ENCODE measurements at places on chromosomes 3 and 15.

DNA sequence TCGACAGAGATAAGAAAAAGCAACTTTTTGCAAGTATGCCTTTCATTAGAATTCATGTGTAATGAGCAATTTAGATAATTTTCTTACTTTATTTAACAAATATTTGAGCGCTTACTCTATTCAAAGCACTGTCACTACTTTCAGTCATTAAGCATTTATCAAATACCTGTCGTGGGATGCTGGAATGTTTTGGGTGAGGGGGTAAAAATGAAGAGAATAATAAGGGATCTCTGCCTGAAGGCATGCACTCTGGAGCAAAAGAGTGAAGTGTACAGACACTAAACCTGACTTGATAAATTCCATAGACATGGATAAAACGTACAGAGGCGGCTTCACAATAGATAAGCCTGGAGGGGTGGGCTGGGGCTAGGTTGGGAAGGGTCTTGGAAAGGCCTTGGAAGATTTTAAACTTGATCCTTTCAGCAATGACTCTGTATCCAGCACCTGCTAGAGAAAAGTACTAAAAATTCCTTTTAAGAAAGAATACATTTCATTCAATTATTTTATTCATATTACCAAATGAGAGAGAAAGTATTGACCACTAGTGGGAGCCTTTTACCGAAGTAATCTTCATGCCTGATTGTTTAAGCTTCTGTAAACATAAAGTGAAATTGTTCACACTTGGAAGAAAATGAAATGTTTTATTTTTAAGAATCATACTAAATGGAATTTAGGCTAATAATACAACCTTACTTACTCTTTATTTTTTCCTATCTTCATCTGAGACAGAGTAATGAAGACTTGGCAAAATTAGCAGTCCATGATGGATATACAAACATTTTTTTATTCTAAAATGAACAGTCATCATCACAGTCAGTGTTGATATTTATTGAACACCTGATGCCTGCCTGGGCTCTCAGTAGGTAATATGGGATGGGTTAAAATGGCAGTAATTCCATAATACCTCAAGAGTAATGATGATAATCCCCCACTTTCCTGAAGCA is 113.2 kb downstream of the PPP2R3A start:
- no peak for DNase-seq

GRCh38 chr3:156307704-156308103 is 187.3 kb downstream of the KCNAB1 start:
- no peak for DNase-seq

GRCh38 chr3:165434516-165434915 is 238.3 kb upstream of the SLITRK3 start:
- no peak for DNase-seq

- DNase-seq: no peak
These were observed 9.1 kb upstream of the ZBTB20 start for GRCh38 chr3:115156046-115156654.

DNA sequence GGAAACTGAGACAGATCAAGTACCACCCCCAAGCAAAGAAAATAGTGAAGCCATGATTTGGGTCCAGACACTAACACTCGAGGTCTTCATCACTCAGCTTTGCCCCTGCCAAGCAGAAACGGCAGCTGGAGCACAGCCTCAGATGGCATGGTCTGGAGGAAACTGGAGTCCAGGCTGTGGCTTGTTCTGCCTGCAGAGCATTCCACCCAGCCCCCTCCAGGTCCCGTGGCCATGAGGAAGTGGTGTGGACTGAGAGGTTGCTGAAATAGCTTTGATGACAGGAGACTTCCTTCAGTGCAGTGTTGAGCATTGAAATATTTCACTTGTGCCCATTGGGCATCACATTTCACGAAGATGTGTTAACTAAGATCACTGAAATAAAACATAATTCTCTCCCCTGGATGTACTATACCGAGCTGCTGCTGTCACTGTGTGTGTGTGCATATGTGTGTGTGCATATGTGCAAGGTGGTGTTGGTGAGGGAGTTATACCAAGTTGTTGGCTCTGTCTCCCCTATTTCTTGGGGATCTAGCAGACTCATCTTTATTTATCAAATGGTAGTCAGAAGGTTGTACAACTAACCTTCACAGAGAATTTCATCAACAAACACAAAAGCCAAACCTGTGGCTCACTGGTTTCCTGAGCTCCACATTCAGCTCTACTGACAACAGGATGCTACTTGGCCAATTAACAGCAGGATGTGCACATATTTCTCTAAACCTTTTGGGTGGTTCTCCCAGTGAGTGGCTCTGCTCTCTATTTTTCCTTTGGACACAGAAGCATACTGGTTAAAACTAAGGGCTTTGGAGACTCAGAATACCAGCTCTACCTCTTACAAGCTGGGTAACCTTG is 660.1 kb upstream of the CFAP20DC start:
- no peak for DNase-seq

GRCh38 chr3:64880916-64881315 is 193.1 kb upstream of the ADAMTS9 start:
- no peak for DNase-seq

- no peak for DNase-seq
These were observed 2.1 kb downstream of the ISL2 start for GRCh38 chr15:76338486-76339304.

- no peak for DNase-seq
These were observed 135.8 kb upstream of the ANKRD28 start for GRCh38 chr3:15933439-15934139.

- no peak for DNase-seq
These were observed 1.8 kb downstream of the GASK1A start for GRCh38 chr3:42980909-42981308.

- DNase-seq: no peak
These were observed 7.2 kb upstream of the PLCL2 start for GRCh38 chr3:16877505-16877904.

- DNase-seq: no peak
These were observed 11.1 kb downstream of the SIAH2 start for GRCh38 chr3:150751781-150752263.

- no peak for DNase-seq
These were observed 14.9 kb downstream of the CHST2 start for GRCh38 chr3:143134471-143134870.

DNA sequence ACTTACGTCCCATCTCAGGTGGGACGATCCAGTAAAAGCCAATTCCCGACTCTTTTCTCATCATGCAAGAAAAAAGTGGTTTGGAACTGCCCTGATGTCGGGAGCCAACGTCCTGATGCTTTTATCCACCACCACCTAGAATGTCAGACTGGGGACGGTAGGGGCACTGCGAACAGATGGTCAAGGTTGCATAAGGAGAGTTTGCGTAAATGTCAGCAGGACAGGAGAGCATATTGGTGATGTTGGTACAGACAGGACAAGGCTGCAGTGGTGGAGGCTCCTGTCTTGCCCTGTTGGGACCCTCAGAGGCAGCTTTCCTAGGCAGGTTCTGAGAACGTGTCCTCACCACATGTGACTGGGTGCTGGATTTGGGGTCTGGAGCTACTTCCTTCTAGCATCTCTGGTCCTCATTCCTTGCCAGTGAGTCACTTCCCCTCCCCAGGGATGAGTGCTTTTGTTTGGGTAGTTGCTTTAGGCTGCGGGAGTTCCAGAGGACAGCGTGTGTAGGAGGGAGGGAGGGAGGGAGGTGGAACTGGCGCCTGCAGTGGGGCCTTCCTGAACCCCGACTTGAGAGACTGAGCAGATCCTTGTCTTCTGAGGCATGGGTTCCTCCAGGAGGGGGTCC is 21.0 kb downstream of the THSD4 start:
- DNase-seq: no peak

DNA sequence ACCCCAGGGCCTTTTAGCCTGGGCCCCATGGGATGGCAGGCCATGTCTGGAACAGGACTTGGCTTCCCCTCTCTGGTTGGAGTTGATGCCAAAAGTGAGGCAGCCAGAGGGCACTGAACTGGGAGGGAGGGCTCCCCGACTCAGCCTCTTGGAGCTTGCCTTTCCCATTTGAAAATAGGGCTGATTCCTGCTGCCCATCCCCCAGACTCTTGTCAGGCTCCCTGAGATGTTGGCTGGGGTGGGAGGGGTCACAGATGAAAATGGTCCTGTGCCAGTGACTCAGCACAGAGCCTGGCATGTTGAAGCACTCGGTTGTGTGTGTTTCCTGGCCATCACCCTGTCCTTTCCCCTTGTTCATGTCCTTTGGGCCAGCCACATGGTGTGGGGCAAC is 6.6 kb downstream of the PPCDC start:
- no peak for DNase-seq

DNA sequence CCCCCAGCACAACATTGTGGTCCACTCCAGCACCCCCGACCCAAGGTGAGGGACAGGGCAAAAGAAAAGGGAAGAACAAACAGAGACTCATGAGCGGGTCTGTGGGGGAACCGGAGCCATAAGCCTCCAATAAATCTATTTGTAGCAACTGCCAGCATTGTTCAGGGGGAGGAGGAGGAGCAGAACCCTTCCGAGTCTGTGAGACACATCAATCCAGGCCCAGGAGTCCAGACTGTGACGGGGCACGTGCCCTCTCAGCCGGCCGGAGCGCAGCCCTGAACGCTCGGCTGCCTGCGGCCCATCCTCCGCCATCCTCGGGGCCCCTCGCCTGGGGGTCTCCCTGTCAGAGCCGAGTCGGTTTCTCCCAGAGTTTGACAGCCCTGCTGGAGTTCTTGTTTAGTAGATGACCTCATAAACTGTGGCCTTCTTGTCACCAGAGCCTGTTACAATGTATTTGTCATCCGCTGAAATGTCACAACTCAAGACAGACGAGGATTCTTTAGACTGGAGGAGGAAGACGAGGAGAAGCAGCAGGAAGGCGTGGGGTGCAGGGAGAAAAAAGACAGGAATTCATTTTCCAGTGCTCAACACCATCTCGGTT is 47.9 kb downstream of the TLE3 start:
- DNase-seq: no peak

DNA sequence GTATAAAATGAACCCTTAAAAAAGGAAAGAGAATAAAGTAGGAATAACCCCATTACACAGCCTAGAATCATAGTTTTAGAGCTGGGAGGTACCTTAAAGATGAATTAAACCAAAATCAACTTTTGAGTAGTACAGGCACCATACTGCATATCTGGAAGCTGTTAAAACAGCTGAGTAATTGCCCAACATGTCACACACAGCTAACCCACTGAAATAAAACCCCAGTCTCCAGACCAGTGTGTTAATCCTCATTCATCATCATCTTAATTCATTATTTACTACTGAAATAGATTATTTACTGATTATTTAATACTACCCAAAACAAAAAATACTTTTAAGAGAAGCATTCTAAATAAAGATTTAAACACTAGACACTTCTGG is 52.8 kb downstream of the GPR160 start:
- no peak for DNase-seq

DNA sequence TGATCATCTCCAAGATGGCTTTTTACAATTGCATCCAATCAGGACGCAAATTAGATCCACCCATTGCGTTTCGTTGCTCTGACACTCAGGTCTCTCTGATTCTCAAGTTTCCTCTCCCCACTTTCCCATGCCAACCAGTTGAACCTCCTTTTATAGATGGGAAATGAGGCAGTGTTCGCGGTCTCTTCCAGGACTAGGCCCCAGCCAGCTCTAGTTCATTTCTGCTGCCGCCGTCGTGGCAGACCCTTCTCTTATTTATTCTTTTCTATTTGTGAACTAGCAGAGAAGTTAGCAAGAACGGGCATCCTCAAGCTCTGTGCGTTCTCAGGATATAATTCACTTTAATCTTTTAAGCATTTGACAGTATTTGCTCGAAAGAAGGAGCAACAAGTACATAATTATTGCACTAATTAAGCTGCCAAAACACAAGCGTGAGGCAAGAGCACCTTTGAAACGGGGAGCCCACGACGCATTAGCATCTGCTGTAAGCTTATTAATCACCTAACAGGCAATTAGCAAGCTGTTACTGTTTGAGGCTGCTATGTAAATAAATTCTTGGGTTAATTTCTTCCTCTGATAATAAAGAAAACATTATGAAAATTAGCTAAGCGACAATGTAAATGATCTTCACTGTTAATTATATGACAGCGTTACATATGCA is 246.4 kb upstream of the TLE3 start:
- DNase-seq: no peak

- no peak for DNase-seq
These were observed 4.1 kb upstream of the ECT2 start for GRCh38 chr3:172746475-172746874.

DNA sequence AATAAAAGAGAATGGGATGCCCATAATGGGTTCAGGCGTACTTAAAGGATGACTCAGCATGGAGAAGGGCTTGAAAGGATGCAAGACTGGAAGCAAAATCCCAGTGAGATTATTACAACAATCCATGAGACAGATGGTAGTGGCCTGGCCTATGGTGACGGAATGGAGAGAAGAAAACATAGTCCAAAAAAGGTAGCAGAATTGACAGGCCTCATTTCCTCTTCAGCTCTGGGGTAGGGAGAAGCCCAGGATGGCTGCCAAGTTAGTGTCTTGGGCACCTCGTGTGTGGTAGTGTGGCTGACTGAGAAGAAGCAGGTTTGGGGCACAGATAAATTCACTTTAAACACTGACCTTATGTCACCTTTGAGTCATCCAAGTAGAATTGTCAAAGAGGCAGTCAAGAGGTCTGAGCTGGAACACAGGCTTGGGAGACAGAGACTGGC is 18.1 kb downstream of the MB21D2 start:
- DNase-seq: no peak

DNA sequence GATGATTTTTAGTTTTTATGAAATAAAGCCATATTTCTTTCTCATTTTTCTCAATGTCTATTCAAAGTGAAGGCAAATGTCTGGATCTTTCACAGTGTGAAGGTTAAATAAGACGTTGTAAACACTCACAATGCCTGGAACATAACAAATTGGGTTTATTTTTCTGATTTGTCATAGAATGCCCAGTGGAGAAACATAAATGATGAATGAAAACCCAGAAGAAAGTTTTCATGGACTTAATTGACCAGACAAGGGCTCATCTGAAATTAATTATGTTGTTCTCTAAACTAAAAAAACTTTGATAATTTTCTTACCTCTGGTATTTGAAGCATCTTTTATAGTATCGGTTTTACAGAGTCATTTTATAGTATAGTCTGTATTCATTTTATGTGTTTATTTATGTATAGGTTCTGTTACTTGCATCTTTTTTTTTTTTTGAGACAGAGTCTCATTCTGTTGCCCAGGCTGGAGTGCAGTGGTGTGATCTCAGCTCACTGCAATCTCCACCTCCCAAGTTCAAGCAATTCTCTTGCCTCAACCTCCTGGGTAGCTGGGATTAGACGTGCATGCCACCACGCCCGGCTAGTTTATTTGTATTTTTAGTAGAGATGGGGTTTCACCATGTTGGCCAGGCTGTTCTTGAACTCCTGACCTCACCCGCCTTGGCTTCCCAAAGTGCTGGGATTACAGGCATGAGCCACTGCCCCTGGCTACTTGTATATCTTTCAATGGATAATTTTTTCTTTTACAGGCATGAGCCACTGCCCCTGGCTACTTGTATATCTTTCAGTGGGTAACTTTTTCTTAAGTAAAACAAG is 15.1 kb upstream of the BNIP2 start:
- DNase-seq: no peak

DNA sequence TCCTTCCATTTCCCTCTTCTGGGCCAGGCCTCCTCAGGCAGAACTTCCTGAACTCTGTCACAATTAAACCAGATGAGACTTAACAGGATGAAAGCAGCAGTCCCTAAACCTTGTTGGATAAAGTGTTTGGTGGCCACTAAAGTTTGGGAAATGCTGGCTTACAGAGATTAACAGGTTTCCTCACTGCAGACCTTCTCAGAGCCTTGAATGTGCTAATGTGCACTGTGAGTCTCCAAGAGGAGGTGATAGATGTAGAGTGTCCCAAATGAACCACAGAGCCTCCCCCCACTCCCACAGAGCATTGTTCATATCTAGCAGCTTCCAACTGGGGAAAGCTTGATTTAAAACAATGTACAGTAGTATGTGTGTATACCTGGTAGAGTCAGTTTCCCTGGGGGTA is 42.9 kb downstream of the HAPLN3 start:
- DNase-seq: no peak

- no peak for DNase-seq
These were observed 2.9 kb downstream of the LTK start for GRCh38 chr15:41510728-41511127.
